ENCODE measurements at places on chromosomes 6 and 20.

DNA sequence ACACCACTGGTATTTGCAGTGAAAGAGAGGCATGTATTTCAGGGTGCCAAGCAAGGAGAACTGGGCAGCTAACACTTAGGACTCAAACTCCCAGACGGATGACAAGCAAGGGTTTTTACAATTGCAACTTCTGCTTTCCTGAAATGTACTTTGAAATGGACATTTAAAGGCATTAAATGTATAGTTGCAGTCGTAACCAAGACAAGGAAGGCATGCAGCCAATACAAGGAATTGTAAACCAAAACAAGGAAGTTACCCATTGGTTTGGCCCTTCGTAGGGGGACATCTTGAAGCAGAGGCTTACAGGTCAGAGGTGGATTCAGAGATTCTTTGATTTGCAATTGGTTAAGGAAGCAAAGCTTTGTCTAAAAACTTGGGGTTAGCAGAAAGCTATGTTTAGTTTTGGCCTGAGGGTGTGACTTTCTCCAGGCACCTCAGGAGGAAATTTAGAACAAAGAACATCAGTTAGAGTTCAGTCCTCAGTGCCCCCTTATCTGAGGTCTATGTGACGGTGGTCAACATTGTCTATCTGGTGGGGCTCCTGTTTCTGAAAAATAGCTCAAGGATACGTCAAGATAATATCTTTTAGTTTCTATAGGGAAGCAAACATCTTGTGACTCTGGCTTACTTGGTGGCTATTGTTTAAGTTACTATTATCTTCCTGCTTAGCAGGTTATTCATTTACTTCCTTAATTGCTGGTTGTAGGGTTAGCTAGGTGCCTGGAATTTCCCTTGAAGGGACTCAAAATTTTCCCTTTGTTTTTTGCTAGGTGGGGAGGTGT, 266.0 kb downstream of the CD83 start:
- DNase-seq, result no peak

GRCh38 chr20:36173451-36173933, 19.0 kb downstream of the EPB41L1 start:
- DNase-seq, result no peak

DNA sequence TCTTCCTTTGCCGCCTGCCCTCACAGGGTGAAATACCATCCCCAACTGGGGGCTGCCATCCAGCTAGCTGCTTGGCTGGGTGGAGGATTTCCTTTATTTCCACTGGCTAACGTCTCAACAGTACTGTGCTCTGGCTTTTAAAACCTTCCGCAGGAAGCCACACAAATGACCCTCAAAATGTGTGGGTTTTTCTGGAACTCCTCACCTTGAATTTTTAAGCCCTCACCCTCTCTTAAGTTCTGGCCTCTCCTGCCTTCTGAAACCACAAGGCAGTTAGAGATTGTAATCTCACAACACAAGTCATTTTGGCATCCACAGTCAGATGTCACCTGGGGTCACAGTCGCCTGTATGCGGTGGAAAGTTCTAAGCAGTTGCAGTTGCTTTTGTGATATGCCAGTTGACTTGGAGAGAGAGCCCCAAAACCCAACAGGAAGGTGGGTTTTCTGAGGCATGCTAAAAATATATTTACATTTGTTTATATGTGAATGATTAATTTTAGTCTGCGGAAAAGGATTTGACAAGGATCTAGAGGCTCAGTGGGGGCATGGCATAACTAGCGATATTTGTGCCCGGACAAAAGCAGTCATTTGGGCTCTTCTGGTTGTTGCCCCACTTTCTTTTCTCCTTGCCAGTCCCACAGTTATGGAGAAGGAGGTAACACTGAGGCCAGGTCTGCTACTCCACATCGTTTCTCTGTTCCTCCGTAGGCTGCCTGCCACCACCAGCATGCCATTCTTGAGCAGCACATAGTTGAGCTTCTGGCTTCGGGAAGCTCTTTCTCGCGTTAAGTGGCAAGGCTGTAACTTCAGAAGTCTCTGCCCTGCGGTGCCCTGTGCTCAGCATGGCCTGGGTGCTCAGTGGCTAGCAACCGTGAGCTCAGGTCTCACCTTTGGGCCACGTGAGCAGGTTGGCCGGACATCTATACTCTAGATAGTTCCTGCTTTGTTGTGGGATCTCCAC, 335.3 kb downstream of the CD83 start:
- peak; percentile 51 for DNase-seq

DNA sequence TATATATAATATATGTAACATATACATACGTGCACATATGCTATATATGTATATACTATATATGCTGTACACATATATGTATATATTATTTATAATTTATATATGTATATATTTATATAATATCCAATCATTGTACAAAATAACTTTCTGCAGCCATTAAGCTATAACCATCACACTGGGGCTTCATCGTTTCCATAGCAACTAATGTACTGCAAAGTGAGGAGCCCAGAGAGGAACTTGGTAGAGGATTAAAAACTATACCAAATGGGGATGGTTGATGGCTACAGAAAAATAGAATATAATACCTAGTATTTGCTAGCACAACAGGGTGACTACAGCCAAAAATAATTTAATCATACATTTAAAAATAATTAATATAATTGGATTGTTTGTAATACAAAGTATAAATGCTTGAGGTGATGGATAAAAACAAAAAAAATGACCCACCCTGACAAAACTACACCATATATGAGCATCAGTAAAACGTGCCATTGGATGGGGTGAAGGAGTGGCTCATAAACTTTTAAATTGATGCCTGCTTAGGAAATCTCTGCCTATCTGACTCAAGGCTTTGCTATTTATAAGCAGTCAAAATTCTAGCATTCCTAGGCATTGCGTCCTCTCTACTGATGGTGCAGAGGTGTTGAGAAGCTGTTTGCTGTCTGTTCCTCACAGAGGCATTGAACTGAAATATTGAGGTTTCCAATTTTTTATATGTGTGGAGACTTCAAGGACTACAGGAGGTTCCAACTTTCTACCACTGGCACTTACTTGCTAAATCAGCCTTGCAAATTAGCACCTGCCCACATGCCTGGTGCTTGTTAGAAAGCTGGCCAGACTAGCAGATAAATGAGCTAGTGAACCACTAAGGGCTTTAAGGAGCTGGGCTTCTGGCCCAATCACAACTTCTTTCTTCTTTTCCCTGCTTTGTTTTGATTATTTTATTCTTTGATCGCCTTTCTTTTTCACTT, 190.1 kb downstream of the SCP2D1 start:
- DNase-seq, result no peak
